ENCODE measurements at places on chromosomes 4 and X. TPM values are rescaled to one million over a fixed set of nuclear protein-coding genes. Genes with fewer than 3 reads are reported as not detected.
A peak's percentile ranks its signal among the peaks of the same experiment; 100 is the strongest.

GRCh38 chr4:185112104-185112503 is 31.0 kb upstream of the SLC25A4 start:
- DNase-seq: peak; percentile 95

DNA sequence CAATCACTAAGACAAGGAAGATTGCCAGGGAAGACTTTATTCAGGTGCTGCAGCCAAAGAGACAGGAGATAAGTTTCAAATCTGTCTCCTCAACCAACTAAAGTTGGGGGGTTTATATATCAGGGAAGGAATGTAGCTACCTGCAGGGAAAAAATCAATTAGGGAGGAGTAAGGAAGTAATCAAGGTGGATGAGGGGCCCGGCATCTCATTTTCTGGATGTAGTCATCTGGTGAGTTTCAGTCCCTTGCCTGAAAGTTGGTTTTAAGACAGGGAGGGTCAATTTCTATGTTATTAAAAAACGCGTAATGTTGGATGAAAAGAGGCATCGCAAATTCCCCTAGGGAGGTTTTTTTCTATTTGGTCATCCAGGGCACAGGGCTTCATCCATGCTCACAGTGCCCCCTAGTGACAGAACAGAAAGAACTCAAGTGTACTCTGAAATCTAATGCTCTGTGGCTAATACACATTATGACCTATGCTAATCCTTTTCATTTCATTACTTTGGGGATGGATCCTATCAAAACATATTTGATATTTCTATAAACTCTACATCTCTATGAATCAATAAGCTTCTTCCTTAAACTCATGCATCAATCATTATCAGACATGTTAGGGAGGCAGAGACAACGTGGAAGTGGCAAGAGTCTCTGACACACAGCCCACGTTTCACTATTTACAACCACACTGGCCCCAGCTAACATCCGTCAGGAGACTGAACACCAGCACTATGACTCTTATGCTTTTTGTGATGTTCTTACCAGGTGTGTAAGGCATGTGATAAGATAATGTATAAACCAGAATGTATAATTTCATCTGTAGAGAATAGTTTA is 1577.0 kb upstream of the TENM3 start:
- DNase-seq: no peak

GRCh38 chrX:72358313-72358712 is 52.6 kb upstream of the CITED1 start:
- no peak for DNase-seq

Gene AKAP14
- total RNA-seq: not detected
